ENCODE measurements at places on chromosomes 4 and X.
A peak's percentile ranks its signal among the peaks of the same experiment; 100 is the strongest.

GRCh38 chrX:51395810-51396728, 63.4 kb downstream of the NUDT10 start:
- peak; percentile 1 for DNase-seq

- no peak for DNase-seq
Measured at GRCh38 chrX:19543951-19544381, 28.7 kb upstream of the MAP3K15 start.

- no peak for DNase-seq
Measured at GRCh38 chrX:106698693-106699092, 27.8 kb upstream of the RNF128 start.

DNA sequence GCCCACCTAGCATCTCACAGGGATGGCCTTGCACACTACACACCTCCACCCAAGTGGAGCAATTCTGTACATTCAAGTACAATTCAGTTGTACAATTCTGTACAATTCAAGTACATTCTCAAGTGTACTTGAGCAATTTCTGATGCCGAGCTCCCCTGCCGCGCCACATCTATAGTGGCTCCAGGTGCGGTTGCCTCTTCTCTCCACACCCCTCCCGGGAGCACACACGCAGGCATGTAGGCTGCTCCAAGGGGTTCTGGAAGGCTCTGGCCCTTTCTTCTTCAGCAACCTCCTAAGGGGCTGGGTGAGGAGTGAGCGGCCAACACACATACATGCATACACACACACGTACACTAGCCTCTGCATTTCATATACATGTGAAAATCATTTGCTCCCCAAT, 18.9 kb upstream of the DUSP9 start:
- DNase-seq: no peak

GRCh38 chr4:32030406-32030805, 1310.2 kb downstream of the PCDH7 start:
- no peak for DNase-seq

- DNase-seq: no peak
Measured at GRCh38 chr4:118086344-118086743, 52.1 kb downstream of the NDST3 start.

- DNase-seq: no peak
Measured at GRCh38 chrX:86370927-86371326, 222.7 kb downstream of the DACH2 start.

DNA sequence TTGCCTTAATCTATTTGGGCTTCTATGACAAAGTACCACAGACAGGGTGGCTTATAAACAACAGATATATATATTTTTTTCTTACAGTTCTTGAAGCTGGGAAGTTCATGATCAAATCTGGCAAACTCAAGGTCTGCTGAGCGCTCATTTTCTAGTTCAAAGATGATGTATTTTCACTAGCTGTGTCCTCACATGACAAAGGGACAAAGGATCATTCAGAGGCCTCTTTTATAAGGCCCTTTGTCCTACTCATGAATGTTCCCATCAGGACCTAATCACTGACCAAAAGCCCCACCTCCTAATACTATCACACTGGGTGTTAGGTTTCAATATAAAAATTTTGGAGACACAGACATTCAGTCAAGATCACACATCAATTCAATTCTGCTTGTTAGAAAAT, 2025.2 kb downstream of the PCDH7 start:
- no peak for DNase-seq

DNA sequence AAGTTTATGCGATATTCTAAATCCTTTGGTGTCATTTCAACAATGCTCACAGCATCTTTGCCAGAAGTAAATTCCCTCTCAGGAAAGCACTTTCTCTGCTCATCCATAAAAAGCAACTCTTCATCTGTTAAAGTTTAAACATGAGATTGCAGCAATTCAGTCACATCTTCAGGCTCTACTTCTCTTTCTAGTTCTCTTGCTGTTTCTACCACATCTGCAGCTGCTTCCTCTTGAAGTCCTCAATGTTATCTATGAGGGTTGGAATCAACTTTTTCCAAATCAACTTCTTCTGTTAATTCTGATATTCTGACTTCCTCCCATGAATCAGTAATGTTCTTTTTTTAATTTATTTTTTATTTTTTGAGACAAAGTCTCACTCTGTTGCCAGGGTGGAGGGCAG, 100.9 kb downstream of the LCORL start:
- no peak for DNase-seq

DNA sequence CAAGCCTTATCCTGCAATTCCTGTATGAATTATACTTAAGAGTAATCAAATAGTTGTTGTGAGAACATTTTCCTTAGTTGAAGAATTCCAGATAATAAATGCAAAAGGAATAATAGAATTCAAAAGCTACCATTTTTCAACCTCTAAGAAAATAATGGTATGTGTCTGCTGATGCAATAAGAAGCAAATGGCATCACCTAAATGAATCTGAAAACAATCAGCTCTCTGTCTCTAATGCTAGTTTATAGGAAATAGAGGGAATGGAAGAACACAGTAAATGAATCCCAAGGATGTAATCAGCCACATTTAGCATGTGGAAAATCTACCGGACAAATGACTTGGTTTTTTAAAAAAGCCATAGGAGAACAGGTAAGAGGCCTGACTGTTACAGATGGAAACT, 115.1 kb downstream of the DCHS2 start:
- DNase-seq: no peak

DNA sequence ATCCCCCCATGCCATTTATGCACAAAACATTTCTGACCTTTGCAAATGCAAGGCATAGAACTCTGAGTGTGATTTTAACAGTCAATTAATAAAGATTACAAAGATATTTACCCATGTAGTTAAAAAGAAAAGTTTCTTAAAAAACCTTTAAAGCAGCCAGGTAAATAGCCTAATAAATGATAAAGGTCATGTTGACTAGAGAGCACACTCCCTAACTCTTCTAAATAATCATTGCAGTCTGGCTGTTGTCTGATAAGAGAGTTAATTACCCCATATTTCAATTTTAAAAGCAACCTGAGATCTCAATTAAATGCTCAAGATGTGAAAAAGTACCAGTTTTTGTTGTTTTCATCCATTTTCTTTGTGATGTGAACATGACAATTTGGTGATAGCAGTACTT, 291.5 kb upstream of the SMIM31 start:
- DNase-seq: no peak

DNA sequence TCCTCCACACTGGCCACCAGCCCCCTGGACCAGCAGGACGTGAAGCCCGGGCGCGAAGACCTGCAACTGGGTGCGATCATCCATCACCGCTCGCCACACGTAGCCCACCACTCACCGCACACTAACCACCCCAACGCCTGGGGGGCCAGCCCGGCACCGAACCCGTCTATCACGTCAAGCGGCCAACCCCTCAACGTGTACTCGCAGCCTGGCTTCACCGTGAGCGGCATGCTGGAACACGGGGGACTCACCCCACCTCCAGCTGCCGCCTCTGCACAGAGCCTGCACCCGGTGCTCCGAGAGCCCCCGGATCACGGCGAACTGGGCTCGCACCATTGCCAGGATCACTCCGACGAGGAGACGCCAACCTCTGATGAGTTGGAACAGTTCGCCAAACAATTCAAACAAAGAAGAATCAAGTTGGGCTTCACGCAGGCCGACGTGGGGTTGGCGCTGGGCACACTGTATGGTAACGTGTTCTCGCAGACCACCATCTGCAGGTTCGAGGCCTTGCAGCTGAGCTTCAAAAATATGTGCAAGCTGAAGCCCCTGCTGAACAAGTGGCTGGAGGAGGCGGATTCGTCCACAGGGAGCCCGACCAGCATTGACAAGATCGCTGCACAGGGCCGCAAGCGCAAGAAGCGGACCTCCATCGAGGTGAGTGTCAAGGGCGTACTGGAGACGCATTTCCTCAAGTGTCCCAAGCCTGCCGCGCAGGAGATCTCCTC, 600 bp downstream of the POU3F4 start:
- no peak for DNase-seq

DNA sequence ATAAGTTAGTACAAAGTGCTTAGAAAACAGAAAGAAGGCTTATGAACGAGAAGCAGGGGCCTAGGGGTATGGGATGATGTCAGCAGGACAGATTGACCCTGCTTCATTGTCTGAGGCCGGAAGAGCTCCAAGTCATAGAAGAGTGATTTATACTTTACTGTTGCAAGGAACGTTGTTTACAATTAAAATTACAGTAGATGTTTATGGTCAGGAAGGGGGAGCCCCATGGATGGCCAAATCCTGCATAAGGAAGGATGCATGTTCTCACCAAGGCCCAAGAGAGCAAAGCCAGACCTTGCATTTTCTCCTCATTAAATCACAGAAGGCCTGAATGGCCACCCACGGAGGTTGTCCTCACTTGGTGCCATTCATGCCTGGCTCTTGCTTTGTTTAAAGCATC, 115.3 kb downstream of the LDB2 start:
- DNase-seq: no peak

DNA sequence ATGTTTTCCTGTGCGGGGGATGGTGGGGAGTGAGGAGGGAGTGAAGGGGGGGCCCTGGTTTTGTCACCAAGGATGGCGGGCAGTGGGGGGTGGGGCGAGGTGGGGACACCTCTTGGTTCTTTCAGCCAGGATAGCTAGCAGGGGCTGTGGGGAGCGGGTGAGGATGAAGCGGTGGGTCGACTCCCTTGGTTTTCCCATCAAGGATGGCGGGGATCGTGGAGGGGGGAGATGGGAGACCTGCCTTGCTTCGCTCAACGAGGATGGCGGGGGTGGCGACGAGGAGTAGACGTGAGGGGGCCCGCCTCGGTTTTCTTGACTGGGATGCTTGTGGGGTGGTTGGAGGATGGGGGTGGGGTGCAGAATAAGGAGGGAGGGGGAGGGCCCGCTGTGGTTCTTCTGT, 643 bp downstream of the FHL1 start:
- DNase-seq: no peak

DNA sequence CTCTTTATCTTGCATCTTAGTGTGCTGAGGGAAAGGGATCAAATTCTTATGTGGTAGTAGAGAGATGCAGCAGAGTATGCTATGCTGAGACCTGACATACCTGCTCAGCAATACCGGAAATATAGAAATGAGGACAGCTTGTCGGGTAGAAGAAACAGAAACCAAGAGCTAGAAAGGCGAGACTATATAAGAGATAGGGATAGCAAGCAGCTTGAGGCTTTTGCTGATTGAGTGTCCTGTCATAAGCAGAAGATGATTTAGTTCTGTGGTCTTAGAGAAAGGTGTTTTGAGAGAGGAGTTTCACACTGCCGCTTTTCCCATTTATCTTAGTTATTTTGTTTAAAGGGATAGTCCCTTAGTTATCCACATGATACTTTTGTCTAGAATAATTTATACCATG, 31.7 kb downstream of the USP9X start:
- DNase-seq: no peak

GRCh38 chr4:1405636-1406393, 427 bp downstream of the NKX1-1 start:
- no peak for DNase-seq

DNA sequence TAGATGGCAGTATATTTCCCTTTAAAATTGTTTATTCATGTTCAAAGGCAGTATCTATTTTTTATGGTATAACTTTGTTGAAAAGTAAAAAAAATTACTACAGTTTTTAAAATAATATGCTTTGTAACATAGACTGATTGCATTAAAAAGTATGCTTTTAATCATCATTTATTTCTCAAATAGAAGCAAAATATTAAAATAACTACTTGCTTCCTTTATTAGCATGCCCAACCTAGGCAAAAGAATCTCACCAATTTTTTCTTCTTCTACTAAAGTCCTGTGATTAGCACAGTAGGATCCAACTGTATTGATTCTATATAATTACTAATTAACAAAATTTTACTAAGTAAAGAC, 69.6 kb upstream of the NFKB1 start:
- no peak for DNase-seq

DNA sequence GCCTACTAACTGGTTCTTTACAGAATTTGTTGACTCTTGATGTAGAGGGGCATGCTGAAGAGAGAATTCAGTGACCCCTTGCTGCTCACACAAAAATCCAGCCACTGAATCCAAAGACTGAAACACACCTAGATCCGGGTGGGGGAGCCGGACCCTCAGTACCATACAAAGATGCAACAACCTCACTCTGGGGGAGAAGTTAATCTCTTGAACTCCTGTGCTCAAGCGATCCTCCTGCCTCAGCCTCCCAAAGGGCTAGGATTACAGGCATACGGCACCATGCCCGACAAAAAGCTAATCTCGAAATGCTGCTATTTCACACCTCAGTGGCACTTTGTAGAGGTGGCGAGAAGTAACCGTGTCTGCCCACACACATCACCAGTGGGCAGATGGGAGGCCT, 88.8 kb upstream of the HELT start:
- no peak for DNase-seq

DNA sequence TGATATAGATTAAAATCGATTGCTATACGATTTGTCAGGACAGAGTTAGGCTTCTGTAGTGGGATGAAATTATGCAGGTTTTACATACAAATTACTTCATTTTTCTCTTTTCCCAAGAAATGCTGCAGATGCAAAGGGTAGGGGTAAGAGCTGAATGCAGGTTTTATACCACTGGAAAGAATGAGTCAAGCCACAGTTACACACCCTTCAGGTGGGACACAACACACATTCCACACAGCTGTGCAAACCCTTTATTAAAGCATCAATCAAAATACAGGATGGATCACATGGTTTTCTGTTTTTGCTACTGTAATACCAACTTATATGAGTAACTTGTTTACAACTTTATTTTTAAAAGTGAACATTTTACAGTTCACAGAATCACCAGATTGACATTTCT, 39.8 kb downstream of the MFAP3L start:
- DNase-seq: no peak

DNA sequence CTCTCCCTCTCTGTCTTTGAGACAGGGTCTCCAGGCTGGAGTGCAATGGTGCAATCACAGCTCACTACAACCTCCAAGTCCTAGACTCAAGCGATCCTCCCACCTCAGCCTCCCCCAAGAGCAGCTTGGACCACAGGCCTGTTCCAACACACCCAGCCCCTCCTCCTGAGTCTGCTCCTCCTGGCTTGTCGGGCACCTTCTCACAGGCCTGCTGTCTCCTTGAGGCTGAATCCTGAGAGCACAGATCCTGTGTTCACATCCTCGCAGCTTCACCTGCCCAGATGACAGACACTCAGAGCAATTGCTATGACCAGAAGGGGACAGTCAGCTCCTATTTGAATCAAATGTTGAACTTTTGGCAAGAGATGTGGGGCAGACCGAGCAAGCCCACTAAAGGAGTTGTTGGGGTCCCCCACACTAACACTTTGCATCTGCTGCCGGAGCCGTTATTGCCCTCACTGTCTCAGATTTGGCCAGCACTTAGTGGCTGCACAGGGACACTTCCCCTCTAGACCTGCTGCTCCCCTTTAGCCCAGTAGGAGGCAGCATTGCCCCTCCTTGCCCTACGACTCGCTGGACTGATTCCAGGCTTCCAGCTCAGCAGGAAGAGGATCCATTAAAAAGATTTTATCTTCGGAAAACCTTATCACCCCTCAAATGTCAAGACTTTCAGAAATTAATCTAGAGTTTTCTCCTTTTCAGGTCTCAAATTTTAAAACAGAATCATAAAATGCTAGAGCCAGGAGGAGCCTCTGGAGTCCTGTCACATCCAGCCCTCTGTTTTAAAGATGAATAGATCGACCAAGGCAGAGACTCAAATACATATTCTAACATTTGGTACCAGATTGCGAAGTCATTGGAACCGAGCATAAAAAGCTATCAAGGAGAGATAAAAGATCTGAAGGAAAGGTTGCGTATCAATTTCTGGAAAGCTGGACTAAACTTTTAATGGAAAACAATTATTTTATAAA, 113.7 kb downstream of the USP46 start:
- peak; percentile 37 for DNase-seq

Measured in stimulated activated CD4-positive, alpha-beta T cell treated with anti-CD3 and anti-CD28 coated beads, Interleukin-1b, Interleukin-23, amount 100 ng/mL, for 24 hours (primary cell).